Left lung (tissue), 14 donors: ENCODE measurements at places on chromosomes 16 and 17.

DNA sequence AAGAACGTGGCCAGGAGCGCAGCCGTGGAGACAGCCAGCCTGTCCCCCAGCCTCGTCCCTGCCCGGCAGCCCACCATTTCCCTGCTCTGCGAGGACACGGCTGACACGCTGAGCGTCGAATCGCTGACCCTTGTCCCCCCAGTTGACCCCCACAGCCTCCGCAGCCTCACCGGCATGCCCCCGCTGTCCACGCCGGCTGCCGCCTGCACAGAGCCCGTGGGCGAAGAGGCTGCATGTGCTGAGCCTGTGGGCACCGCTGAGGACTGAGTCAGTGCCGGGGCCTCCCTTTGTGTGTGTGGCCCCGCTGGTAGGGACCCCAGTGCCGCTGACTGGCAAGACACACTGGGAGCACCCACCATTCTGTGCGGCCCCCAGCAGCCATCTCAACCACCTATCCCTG is 77.6 kb downstream of the SOCS1 start:
- DNase-seq: peak; percentile 72

DNA sequence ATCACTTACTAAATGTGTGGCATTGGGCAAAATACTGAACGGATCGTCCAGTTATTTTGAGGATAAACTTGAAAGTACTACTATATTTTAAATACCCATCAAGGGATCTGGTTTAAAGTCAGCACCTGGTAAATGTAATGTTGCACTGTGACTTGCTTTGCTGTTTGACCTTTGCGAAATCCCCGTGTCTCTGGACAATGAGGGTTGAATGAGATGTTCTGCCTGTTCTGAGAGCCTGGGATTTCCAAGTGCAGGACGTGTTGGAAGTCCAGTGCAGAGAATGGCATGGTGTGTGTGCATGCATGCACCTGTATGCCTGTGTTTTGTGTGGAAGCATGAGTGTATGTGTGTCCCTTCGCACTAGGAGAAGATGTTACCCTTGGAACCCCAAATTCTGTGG is 106.6 kb downstream of the N4BP1 start:
- peak; percentile 65 for DNase-seq

- DNase-seq: no peak
These were observed 10.2 kb upstream of the ZNF18 start for GRCh38 chr17:12007466-12007865.

DNA sequence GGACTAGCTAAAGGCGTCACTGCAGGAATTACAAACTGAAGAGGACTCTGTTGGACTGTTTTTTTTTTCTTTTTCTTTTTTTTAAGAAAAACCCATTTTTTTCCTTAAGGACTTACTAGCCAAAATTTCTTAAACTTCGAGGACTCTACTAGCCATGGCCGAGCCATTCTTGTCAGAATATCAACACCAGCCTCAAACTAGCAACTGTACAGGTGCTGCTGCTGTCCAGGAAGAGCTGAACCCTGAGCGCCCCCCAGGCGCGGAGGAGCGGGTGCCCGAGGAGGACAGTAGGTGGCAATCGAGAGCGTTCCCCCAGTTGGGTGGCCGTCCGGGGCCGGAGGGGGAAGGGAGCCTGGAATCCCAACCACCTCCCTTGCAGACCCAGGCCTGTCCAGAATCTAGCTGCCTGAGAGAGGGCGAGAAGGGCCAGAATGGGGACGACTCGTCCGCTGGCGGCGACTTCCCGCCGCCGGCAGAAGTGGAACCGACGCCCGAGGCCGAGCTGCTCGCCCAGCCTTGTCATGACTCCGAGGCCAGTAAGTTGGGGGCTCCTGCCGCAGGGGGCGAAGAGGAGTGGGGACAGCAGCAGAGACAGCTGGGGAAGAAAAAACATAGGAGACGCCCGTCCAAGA is 878 bp downstream of the HEXIM1 start:
- peak; percentile 93 for DNase-seq

GRCh38 chr17:4858068-4858881 is 25.1 kb downstream of the MINK1 start:
- no peak for DNase-seq

DNA sequence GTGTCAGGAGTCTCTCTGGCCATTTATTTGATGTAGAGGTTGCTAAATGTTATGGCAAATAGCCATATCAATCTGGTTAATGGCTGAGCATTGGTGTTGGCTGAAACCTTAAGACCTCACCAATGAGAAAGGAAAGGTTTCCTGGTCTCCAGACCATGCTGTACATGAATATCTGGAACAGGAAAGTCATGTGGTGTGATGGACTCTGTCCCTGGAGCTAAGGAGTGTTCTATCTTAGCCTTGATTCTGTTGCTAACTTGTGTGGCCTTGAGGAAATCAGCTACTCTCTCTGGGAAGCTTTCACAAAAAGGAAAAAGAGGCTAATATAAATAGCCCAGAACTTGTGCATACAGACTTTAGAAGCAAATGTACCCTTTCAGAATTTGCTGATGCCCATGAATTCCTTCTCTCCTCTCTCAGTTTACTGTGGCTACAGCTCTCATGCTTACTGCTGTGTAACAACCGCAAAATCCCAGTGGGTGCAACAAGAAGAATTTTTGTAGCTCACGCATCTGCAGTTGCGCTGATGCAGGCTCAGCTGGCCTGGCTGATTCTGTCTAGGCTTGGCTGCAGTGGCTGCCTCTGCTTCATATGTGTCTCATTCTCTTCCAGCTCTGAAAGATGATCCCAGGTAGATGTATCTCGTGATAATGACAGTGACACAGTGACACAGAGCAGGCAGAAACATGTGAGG is 287.5 kb downstream of the NPIPA8 start:
- no peak for DNase-seq
